A172 (cell line): ENCODE measurements at places on chromosomes 6 and 20. TPM values are rescaled to one million over a fixed set of nuclear protein-coding genes. Genes with fewer than 3 reads are reported as not detected.

GRCh38 chr20:60785785-60786184 lies 466.3 kb upstream of the CDH4 start:
- no peak for DNase-seq

- DNase-seq, result no peak
Measured at GRCh38 chr20:61800359-61801064, 265.2 kb downstream of the TAF4 start.

Gene LRRC1
- total RNA-seq, result 11.3 and 13.3 TPM in 2 replicates

- no peak for DNase-seq
Measured at GRCh38 chr20:50408526-50409364, 101.4 kb upstream of the PTPN1 start.

GRCh38 chr20:1815502-1816085 lies 79.6 kb upstream of the SIRPA start:
- no peak for DNase-seq

DNA sequence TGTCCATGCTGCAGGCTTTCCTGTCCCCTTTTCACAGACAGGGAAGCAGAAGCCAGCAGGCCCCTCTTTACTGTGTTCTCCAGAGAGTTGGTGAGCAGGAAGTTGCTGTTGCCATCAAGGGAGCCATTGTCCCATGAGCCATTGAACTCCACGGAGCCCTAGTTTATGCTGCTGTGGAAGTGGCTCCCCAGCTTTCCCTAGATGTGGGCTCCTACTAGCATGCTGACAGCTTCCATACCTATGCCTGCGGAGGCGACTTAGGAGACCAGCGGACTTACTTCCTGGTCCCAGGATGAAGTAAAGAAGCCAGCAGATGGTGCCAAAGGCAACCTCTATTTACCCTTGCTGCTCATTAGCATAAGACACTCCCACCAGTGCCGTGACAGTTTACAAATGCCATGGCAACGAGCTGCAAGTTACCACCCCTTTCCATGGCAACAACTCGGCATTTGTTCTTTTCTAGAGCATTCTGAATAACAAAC lies 30.8 kb upstream of the FKBP1A start:
- peak; percentile 62 for DNase-seq

Gene SMIM13
- total RNA-seq, result 12.3 and 12.9 TPM in 2 replicates

- no peak for DNase-seq
Measured at GRCh38 chr6:28425944-28426541, 17.2 kb downstream of the ZSCAN23 start.

Gene EPHA7
- not detected in 2 replicates for total RNA-seq

DNA sequence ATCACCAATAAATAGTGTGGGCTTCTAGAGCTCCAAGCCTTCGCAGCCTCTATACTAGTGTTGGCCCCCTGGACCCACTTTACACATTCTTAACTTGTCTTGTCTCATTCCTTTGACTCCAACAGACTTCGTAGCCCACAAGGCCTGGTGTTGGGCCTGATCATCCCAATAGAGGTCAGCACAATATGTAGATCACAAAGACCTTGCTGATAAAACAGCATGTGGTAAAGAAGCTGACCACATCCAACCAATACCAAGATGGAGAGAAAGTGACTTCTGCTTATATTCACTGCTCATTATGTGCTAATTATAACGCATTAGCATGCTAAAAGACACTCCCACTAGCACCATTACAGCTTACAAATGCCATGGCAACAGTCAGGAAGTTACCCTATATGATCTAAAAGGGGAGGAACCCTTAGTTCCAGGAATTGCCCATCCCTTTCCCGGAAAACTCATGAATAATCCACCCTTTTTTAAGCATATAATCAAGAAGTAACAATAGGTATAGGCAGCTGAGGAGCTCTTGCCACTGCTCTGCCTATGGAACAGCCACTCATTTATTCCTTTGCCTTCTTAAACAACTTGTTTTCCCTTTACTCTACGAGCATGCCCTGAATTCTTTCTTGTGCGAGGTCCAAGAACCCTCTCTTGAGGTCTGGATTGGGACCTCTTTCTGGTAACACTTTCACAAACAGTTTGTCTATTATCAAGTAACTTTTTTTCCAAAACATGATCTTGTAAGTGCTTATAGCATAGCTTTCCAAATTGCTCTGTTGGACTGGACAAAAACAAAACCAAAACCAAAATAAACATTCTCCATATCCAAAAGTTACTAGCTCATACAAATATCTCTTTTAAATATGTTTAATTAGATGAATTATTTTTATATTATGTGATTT lies 54.6 kb upstream of the ECHDC1 start:
- no peak for DNase-seq

DNA sequence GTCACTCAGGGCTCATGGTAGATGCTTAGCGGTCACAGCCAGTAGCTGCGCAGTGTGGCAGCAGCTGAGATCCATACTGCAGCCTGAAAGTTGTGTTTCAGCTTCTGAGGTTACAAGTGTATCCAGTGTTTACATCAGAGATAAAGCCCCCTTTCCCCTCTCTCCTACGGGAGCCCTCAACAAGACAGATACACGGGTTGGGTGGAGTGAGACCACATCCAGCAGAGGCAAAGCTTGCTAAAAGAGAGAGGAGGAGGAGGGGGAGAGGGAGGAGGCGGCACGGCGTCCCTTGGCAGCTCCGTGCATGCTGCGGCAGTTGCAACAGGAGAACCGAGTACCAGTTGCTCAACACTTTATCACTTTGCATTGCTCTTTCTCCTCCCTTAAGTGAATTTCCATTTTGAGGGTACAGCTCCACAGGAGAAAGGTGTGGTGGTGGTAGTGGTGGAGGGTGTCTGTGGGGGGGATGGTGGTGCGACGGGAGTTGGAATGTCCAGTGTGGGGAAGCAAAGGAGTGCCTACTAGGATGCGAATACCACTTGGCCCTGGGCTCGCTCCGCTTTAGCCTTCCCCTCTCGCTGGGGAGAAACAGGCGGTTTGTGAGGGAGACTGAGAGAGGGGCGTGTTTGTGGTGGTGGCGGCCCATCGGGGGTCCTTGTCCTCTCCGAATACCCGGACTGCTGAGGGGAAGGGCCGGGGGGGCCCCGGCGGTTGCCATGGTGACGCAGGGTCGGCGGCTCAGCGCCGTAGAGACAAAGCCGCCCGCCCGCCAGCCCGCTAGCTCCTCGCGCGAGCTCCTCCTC lies 405 bp upstream of the RNF182 start:
- DNase-seq, result peak; percentile 50

GRCh38 chr20:37871751-37872150 lies 31.2 kb upstream of the VSTM2L start:
- DNase-seq, result no peak

DNA sequence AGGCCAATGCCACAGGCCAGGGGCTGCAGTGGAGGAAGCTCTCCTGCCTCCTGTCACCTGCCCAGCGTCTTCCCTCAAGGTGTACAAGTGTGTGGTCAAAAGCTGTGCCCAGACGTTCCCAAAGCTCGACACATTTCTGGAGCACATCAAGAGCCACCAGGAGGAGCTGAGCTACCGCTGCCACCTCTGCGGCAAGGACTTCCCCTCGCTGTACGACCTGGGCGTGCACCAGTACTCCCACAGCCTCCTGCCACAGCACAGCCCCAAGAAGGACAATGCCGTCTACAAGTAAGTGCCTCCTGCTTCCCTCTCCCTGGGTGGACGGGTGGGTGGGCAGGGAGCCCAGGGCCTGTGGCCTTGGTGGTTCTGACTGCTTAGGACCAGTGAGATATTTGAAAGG lies 38.2 kb downstream of the ZNF341 start:
- DNase-seq, result no peak

Gene HMGN3
- total RNA-seq, result 73.9 and 119 TPM in 2 replicates

GRCh38 chr6:14765106-14765505 lies 480.8 kb upstream of the JARID2 start:
- DNase-seq, result peak; percentile 22

DNA sequence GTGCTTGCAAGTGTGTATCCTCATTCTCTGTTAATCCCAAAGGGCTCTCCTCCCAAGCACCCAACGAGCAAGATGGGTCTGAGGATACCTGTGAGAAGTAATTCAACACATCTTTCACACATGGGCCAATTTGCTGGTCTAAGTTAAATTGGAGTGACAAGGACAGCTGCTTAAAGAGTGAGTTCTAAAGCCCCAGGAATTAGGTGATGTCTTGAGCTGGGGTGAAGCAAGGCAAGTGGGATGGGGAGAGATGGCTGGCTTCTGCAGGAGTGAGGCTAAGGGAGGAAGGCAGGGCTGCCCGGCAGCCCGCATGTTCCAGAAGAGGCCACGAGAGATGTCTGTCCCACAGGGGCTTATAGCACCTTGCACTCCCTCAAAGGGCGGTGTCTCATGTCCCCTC lies 288.5 kb downstream of the CDH26 start:
- DNase-seq, result no peak

Gene ULBP1
- 0.07 and 0.38 TPM in 2 replicates for total RNA-seq

GRCh38 chr20:14865169-14865568 lies 527.8 kb upstream of the FLRT3 start:
- peak; percentile 56 for DNase-seq

Gene COQ3
- 16.7 and 21.4 TPM in 2 replicates for total RNA-seq

DNA sequence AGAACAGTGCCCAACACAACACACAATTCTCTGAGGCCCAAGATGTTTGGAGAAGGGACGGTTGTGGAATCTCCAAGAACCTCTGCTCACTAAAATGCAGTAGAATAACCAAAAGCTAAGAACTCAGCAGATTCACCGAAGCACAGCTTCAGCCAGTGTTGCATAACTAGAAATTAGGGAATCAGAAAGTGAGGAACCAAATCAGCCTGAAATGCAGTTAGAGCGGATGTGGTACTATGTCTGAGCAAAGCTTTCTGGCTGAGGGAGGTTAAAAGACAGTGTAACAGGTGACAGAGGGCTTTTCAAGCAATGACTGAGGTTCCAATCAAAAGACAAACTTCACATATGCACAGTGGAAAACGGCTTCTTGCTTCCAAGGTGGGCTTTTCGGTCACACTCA lies 197.9 kb upstream of the KCNK16 start:
- no peak for DNase-seq

- DNase-seq, result no peak
Measured at GRCh38 chr20:38835792-38836191, 30.3 kb downstream of the PPP1R16B start.

DNA sequence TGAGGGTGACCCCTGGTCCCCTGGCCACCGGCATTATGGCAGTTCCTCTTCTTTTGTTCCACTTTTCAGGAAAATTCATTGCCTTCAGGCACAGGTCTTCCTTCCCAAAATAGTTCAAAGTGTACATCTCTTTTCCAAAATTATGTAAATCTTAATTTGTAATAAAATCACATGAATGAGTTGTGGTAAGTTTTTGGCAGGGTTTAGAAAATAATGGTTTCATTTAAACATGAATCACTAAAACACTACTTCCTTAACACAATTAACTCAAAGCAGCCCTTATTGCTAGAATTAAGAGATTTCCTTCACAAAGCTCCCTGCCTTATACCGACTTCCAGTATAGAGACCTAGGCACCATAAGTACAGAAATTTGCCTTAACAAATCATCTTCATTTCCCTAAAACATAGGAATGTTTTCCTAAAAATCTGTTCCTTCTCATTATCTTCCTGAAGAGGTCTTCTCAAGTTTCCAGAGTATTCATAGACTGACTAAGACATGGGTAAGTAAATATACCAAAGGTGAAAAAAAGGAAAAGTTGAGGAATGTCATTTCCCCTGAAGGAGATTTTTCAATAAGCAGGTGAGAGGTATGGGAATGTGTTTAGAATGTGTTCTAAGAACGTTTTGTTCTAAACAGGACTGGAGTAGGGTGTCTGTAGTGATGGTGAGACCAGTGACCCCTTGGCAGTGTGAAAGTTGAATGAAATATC lies 148.2 kb upstream of the CITED2 start:
- no peak for DNase-seq

- DNase-seq, result no peak
Measured at GRCh38 chr20:20454850-20455627, 87.1 kb downstream of the INSM1 start.

Gene MYBL2
- 77.7 and 80.8 TPM in 2 replicates for total RNA-seq

GRCh38 chr6:138577151-138577915 lies 78.0 kb upstream of the NHSL1 start:
- no peak for DNase-seq

Gene AAR2
- 36.7 and 36.8 TPM in 2 replicates for total RNA-seq

Gene ZNF217
- total RNA-seq, result 33.2 and 38.3 TPM in 2 replicates

- no peak for DNase-seq
Measured at GRCh38 chr6:82608781-82609180, 245.2 kb downstream of the TPBG start.

Gene PROKR2
- total RNA-seq, result not detected in 2 replicates

- no peak for DNase-seq
Measured at GRCh38 chr20:50799890-50800550, 5.2 kb downstream of the BCAS4 start.

DNA sequence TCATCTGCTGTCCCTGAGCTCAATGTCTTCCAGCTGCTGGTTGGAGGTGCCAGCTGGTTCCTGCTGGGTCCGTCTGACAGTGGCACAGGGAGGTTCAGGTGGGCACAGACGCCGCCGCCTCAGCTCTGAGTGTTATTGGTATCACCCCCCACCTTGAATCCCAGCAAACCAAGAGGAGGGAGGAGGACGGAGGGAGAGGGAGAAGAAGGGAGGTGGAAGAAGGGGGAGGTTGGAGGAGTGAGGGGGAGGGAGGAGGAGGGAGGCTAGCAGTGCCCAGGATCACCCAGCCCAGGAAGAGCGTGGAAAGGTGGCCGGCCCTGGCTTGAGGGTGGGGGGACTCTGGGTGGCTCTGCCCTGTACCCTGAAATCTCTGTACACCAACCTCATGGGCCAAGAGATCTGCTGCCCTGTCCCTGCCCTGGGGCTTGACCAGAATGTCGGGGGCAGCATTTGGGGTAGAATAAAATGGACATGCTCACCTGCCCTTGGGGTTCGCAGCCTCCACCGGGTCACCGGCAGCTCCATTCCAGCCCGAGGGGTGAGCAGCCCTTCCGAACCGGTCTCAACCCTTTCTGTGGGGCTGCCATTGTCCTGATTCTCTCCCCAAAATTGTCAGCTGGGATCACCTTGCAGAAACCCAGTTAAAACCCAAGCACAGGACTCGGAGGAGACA lies 17.1 kb downstream of the NTSR1 start:
- DNase-seq, result no peak

GRCh38 chr6:126723541-126724170 lies 383.7 kb downstream of the CENPW start:
- DNase-seq, result no peak

Gene CCDC170
- not detected in 2 replicates for total RNA-seq

DNA sequence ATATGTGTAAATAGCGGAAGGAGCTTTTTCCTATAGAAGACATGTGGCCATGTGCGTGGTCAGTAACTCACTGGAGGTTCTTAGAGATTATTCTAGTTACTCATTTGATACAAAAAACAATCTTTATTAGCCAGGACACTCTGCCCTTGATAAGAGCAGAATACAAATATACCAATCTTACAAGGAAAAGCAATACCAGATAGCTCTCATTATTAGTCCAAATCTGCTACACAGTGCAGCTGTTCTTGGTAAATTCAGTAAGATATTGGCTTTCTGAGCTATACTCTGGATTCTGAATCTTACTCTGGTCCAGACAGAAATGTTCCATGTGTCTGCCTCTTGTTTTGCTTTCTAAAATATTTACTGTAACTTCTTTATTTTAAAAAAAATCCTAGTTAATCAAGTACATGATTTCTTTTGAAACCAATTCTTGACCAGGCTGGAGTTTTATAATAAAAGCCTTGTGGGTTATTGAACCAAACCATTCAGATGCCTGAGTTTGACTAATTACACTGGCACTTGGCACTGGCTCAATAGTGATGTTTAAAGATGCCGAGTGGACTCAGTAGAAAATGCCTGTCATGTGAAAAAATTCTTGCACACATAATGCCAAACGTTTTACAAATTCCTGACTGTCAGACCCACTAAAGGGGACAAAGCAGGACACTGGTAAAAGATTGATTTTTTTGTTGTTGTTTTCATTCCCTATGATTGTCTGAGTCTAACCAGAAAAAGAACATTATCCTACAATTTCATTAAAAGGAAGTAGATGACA lies 242.8 kb upstream of the TCF21 start:
- peak; percentile 51 for DNase-seq

Gene SLC17A9
- total RNA-seq, result not detected in 2 replicates

GRCh38 chr6:75495011-75495410 lies 1.4 kb upstream of the FILIP1 start:
- no peak for DNase-seq
